ENCODE measurements at places on chromosomes 12 and 14.

DNA sequence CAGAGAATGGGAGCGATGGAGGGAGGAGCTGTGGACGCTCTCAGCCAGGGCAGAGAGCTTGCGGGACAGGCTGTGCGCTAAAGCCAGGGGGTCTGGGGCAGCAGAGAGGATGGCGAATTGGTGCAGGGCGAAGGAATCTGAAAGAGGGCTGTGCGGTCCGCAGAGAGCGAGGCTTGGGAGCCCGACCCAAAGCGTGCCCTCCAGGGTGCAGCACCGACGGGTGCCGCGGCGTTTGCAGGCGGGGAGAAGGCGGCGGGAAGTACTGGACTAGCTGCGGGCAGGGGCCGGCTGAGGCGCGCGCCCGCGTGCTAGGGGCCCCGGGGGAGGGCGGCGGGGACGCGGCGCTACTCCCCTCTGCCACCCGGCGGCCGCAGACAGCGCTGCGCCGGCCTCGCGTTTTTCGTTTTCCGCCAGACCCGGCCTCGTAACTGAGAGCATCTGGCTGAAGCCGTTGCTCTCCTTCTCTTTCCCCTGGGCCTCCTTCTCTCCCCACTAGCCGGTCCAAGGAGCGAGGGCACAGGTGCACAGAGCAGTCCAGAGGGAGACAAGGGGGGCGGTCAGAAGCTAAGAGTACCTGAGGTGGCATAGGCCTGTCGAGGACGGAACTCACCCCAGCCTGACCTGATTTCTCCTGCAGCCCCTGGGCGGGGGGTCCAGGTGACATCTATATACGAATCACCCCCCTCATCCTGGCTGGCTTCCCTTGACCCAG, 24.9 kb downstream of the SLC6A12 start:
- DNase-seq: peak; percentile 85

DNA sequence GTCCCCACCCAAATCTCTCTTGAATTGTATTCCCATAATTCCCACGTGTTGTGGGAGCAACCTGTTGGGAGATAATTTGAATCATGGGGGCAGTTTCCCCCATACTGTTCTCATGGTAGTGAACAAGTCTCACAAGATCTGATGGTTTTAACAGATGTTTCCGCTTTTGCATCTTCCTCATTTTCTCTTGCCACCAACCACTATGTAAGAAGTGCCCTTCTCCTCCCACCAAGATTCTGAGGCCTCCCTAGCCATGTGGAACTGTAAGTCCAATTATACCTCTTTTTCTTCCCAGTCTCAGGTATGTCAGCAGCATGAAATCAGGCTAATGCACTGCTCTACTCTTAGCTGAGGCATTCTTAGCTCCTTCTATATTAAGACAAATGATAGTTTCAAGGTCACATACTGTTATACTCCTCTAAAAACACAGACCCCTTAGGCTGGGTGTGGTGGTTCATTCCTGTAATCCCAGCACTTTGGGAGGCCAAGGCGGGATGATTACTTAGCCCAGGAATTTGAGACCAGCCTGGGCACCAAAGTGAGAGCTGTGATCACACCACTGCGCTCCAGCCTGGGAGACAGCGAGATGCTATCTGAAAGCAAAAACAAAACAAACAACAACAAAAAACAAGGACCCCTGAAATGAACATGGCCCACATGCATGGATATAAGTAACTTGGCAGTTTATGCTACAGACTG, 3.6 kb downstream of the SCAF11 start:
- DNase-seq: no peak

GRCh38 chr14:74038020-74038859, 19.1 kb downstream of the BBOF1 start:
- DNase-seq: peak; percentile 18

DNA sequence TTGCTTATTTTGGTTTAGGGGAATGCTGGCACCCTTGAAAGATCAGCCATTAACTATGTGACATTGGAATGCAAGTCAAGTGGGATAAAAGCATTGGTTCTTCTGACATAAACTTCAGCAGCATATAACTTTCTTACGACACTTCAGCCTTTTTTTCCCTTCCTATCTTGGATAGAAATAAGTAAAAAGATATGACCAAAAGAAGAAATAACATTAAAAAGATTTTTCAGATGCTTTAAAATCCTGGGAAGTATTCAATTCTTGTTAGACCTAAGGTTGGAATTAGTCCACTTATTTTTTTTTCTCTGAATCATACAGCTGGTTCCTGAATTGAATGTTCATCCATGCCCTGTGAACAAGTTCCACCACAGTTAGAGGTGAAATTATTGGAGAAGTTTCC, 85.6 kb upstream of the TSPAN8 start:
- no peak for DNase-seq

DNA sequence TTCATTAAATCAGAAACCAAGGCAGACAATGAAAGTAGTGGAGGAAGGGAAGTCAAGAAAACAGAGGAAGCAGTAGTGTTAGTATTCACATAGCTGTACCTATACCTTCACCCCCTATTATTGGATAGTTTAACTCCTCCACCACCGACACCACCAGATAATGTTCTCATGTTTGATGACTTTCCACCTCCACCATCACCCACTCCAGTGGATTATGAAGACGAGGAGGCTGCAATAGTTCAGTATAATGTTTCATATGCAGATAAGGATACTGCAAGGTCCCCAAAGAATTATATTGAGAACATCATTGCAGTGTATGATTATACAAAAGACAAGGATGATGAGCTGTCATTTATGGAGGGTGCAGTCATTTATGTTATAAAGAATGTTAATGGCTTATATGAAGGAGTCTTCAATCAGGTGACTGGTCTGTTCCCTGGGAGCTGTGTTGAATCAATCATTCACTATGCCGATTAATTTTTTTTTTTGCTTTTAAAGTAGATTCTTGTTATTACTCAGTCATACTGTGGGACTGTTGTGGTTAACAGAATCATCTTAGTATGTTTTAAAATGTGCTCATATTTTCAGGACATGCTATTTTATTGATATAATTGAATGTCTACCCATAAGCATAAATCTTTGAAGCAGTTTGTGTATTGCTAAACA, 32.2 kb upstream of the KTN1 start:
- DNase-seq: no peak

- no peak for DNase-seq
These were observed 425.8 kb downstream of the NPAS3 start for GRCh38 chr14:33364466-33364865.

DNA sequence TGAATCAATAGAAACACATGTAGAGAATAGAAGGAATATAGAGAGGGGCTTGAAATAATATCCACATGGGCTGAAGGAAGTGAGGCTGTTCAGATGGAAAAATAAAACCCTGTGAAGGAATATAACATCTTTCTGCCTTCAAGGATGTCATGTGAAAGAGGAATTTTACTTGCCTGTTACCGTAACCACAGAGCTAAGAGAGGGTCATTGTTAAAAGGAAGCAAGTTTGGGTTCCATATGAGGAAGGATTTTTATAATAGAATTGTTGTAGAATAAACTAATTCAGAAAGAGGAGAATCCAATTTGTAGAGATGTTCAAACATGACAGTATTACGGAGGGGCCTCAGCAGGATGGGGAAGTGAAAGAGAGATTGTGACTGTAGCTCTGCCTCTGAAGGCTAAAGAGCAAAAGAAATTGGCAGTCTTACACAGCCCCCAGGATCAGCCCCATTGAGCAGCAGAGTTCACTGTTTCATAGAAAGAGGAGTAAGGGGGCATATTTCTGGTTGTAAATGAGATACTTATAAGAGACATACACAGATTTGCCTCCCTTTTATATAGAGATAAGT, 41.8 kb upstream of the PTPRR start:
- no peak for DNase-seq

- no peak for DNase-seq
These were observed 34.0 kb downstream of the EMP1 start for GRCh38 chr12:13230500-13230899.

GRCh38 chr12:44674875-44675274, 201.2 kb downstream of the NELL2 start:
- no peak for DNase-seq

DNA sequence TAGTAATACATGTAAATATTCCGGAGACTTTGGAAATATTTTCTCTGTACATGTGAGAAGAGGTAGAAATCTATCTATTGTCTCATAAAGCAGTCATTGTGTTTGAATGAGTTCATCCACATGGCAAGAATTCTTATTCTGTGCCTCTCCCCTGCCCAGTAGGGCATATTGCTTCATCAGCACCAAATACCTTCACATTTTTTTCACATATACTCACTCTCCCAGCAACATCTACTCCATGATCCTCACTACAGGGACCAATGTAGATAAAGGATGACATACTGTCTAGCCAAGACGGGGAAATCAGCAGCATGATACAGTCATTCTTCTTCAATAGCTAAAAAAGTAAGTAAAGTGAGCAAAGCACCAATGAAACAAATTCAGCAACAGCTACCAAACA, 1.3 kb upstream of the TAS2R14 start:
- no peak for DNase-seq

- no peak for DNase-seq
These were observed 581.6 kb downstream of the GALC start for GRCh38 chr14:87411370-87411769.

GRCh38 chr14:104187931-104188726, 49.7 kb downstream of the KIF26A start:
- DNase-seq: no peak

GRCh38 chr14:89470401-89470800, 53.4 kb upstream of the FOXN3 start:
- no peak for DNase-seq

DNA sequence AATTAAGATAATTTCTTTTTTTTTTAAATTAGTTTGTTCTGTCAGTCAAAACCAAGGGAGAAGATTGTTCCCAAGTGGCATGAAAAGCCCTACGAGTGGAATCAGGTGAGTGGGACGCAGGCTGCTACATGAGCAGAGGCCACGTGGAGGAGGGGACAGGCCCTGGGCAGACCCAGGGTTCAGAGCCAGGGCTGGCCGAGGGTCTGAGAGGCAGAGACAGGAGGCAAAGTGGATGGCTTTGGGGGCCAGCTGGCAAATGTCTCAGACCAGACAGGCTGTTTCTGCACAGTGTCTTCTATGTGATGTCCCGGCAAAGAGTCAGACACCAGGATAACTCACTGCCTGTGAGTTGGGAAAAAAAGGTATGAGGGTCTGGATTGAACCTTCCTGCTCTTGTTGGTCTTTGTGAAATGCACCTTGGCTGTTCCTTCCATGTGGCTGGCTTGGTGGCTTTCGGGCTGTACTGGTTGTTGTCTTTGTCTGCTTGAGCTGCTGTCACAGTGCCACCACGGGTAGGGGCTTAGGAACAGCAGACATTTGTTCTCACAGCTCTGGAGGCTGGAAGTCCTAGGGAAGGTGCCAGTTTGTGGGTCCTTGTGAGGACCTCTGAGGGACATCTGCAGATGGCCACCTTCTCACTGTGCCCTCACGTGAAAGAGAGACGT, 35.8 kb upstream of the ASPG start:
- DNase-seq: no peak

GRCh38 chr14:59631237-59631636, 54.6 kb upstream of the CCDC175 start:
- DNase-seq: no peak

Data from right kidney (tissue), 9 donors.